ENCODE measurements at places on chromosomes 7 and 10.

- ATAC-seq: no peak
Measured at GRCh38 chr7:103632972-103633371, 187.0 kb upstream of the SLC26A5 start.

DNA sequence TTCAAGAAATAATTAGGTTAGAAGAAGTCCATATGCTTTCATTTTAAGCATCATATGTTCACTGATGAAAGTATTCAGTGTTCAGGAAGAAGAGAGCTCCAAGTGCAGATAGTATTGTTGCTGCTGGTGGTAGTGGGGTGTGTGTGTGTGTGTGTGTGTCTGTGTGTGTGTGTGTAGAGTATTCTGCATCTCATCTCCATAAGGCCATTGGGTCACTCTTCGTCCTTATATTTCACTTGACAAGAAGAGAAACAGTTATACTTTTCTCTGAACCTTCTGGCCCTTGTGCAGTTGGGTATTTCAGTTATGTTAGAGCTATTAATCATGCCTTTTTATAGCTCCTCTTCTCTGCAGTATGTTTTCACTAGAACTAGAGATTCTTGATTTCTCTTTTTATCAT lies 26.2 kb downstream of the ADAM22 start:
- ATAC-seq: no peak

DNA sequence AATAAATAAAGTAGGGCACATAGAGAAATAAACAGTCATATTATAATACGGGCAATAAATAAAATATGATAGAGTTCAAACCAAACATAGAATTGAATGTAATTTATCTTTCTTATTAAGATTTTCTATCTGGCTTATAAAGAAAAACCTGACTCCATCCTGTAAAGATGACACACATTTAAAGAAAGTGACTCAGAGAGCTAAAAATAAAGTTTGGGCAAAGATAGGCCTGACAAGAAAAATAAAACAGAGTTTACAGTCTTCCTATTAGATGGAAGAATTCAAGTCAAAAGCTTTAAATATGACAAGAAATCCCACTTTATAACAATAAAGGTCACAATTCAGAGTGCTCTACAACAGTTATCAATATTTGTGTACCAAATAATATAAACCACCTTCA lies 580.6 kb downstream of the PHTF2 start:
- ATAC-seq: no peak

GRCh38 chr10:69334302-69335062 lies 56.2 kb downstream of the HK1 start:
- ATAC-seq: peak; percentile 71

GRCh38 chr7:29749701-29750321 lies 56.5 kb upstream of the WIPF3 start:
- no peak for ATAC-seq

- peak; percentile 84 for ATAC-seq
Measured at GRCh38 chr10:8365935-8366911, 311.7 kb downstream of the GATA3 start.
